ENCODE measurements at places on chromosomes 13 and 19.

- no peak for DNase-seq
Measured at GRCh38 chr13:27528908-27529307, 78.5 kb upstream of the MTIF3 start.

GRCh38 chr19:33554821-33555220, 33.2 kb upstream of the PEPD start:
- DNase-seq, result no peak

- DNase-seq, result no peak
Measured at GRCh38 chr13:107809125-107809524, 406.2 kb downstream of the LIG4 start.

DNA sequence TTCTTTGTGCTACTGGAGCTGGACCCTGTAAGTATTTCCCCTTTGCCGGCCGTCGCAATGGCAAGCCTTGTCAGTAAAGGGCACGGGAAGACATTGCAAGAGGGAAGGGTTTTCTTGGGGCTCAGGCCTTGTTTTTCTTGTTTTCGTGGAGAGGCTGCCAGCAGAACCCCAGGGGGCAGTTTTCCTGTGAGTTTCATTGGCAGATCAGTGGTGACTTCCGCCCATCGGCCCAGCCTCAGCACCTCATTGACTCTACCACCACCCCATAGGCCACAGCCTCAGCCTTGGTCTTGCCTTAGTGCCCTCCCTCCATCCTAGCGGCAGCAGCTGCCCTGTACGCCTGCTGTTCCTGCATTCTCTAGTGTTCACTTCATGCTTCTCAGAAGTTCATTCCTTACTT, 61.5 kb downstream of the GJA3 start:
- DNase-seq, result no peak

GRCh38 chr13:22062478-22063205, 391.8 kb downstream of the FGF9 start:
- DNase-seq, result no peak

- DNase-seq, result peak; percentile 66
Measured at GRCh38 chr19:2602391-2603181, 99.9 kb downstream of the GNG7 start.

Data from glutamatergic neuron (in vitro differentiated cells).